ENCODE measurements at places on chromosomes 11 and 22.

DNA sequence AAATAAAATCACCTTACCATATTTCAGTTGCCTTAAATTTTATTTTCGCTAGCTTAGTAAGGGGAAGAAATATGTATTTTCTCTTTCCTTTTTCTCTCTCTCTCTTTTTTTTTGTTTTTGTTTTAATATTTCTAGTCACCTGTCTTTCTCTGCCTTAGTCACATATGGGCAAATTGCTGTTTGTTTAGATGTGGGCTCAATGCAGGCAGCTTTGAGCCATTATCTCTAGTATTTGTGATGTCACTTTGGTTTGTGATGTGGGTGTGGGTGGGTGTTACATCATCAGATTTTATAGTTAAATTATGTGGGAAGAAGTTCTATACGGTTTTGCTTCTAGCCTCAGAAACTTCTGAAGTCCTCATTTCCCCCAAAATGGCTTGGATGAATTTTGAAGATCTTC, at the start of gene C22orf31:
C22orf31 (minus strand) TSS at position 59 of the 400 bp plus-strand sequence; CDS start at position 20, 39 bp downstream.
- DNase-seq, result no peak

DNA sequence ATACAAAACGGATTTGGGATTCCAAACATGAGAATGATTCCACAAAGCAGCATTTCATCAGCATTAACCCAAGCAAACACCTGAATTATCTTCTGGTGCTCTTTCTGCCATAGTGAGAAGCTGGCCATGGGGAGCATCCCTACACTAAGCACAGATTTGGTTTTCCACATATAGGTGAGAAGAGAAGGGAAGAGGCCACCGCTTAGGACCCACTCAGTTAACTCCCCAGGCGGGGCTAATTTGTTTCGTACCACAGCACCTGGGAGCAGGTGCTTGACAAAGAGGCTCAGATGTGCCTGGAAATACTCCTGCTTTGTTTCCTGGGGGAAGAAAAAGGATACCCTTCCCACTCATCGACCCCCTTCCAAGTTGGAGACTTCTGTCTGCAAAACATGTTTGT, 64.2 kb downstream of the RAB30 start:
- DNase-seq, result no peak

DNA sequence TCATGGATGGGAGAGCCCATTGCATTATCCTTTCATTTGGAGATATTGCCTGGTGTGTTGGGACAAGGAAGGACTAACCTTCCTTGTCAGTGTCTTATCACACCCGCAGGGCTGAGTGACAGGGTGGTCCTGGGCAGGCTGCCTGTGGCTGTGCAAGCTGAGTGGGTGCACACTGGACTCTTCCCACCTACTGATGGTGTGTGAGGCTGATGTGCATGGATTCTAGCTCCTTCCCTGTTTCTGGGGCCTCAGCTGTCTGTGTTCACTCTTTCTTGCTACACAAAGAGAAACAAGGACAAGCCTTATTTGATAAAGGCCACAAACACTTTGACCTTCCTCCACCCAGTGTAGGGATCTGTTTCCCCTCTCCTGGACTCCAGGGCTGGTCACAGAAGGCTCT, 22.0 kb downstream of the TBX1 start:
- DNase-seq, result no peak

DNA sequence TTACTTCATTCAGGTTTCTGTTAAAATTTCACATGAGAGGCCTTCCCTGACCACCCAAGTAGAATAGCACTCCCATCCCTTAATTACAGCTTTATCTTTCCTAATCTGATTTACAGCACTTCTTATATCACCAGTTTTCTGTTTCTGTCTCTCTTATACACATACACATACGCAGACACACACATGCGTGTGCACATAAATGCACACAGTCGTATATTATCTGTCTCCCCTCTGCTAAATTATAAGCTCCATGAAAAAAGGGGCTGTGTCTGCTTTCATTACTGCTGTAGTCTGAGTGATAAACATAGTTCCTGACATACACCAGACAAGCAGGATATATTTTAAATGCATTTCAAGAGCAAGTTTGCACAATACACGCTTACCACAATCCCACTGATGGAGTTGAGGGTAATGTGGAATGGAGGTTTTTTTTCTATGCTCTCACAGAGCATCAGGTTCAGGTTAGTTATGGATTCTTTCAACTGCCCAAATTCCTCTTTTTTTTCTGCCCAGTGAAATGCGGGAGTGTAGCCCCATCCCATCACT, 13.7 kb upstream of the TOP3B start:
- DNase-seq, result no peak

GRCh38 chr11:61657566-61658290, 22.5 kb upstream of the DAGLA start:
- no peak for DNase-seq

GRCh38 chr11:86064220-86064803, 4.6 kb downstream of the PICALM start:
- no peak for DNase-seq

DNA sequence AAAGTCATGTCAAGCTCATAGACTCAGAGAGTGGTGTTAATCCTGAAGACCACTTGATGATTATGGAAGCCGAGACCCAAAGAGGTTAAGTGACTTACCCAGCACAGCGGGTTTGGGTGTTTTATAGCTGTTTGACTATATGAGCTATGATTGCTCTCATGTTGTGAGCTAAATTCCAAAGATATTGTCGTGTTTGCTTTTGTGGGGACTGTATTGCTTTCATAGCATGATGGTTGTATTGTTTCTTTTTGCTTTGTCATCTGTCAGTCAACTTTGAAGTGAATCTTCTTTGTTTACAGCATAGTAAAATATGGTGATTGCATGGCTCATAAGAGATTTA, 23.7 kb downstream of the NF2 start:
- no peak for DNase-seq

- DNase-seq, result no peak
Observed at GRCh38 chr11:59960502-59961381, 3.1 kb upstream of the OOSP4A start.

DNA sequence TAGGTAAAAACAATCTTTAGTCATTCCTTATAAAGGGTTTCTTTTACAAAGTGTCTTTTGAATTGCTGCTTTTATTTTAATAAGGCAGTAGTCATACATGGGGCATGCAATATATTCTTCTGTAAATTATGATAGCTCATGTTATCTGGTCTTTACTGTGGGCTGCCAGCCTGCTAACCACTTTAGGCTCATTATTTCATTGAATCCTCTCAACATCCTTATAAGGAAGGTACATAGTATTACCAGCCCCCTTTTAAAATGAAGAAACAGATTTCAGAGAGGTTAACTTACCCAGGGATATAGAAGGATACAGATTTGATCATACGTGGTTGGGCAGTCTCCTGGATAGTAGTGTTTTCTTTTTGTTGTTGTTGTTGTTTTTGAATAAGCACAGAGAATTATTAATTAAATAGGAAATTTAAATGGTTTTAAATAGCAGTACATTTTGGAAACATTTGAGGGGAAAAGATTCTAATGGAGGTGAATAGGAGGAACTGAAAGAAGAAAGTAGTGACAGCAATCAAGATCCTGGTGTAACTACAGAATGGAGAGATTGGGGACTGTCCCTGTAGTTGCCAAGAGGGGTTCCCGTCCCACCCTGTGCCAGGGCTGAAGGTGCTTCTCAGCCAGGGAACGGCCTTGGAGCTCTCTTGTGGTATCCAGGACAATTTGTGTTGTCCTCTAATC, 21.0 kb downstream of the SPECC1L start:
- DNase-seq, result no peak

- no peak for DNase-seq
Observed at GRCh38 chr11:69438286-69438920, 43.1 kb upstream of the LINC01488 start.

DNA sequence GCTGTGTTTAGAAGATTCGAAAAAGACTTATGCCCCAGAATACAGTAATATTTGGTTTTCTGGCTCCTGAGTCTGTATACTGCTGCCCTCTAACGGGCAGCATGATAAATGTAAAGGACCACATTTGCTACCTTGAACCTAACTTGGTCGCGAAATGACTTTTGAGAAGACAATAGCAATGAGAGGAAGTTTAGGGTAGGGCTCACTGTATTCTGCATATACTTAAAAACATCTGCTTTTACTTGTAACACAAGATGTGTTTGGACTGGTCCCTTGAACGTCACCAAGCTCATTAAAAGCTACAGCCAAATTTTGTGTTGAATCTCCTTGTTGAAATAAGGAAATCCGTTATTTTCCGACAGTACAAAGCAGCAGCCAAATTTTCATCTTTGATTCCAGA, 309.1 kb downstream of the SWAP70 start:
- no peak for DNase-seq

- DNase-seq, result no peak
Observed at GRCh38 chr22:37782340-37783168, 25.2 kb upstream of the GCAT start.

GRCh38 chr11:2314136-2314524, 12.3 kb downstream of the TSPAN32 start:
- no peak for DNase-seq
